ENCODE measurements at places on chromosomes 12 and 14.
A peak's percentile ranks its signal among the peaks of the same experiment; 100 is the strongest.

DNA sequence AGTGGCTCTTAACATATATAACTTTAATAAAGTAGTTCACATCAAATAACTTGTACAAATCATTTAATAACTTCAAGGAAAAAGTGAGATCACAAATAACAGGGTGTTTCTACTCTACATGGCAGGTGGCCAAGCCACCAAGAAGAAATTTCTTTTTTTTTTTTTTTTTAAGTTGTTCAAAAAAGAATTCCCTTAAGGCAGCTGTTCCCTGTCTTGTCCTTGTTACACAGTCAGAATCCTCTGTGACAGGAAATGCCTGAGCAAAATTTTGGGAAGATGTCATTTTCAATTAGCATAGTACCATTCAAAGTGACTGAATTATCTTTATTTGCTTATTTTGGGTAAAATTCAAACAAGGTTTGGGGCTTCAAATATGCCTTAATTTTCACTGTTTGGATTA, 79.4 kb downstream of the LIN7A start:
- no peak for DNase-seq
- peaks cover 32% of the 10 kb centered on the region for H3K4me1 ChIP-seq
- H3K27me3 ChIP-seq: no peaks in the 10 kb centered on the region
- no peak overlapping the region for H3K4me3 ChIP-seq
- no peaks in the 10 kb centered on the region for H3K36me3 ChIP-seq
- no peak overlapping the region for H3K27ac ChIP-seq

- H3K27me3 ChIP-seq: no peaks in the 10 kb centered on the region
- no peak overlapping the region for H3K4me3 ChIP-seq
- H3K36me3 ChIP-seq: peaks cover 7% of the 10 kb centered on the region
- no peak overlapping the region for H3K27ac ChIP-seq
- peaks cover 12% of the 10 kb centered on the region for H3K4me1 ChIP-seq
Observed at GRCh38 chr12:112314981-112315380, 67.2 kb downstream of the HECTD4 start.

DNA sequence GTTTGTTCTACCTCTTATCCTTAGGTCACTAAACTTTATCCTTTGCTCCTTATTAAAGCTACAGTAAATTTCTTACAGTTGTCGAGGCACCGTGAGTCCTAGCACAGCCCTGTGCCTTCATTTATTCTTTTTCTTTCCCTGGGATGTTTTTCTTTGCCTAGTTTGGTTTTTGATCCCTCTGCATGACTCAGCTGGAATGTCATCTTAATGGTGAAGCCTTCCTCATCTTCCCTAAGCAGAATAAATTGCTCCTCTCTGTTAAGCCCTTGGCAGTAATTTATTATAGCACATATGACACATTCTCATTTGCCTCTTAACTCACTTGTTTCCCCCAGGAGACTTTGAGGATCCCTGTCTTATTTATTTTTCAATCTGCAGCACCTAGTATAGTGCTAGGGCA, 16.6 kb downstream of the ACTR10 start:
- DNase-seq: no peak
- peaks cover 25% of the 10 kb centered on the region for H3K36me3 ChIP-seq
- H3K27me3 ChIP-seq: no peaks in the 10 kb centered on the region
- peaks cover 17% of the 10 kb centered on the region for H3K4me1 ChIP-seq

- H3K27me3 ChIP-seq: peaks cover 3% of the 10 kb centered on the region
- H3K4me3 ChIP-seq: no peak overlapping the region
- H3K36me3 ChIP-seq: no peaks in the 10 kb centered on the region
- no peaks in the 10 kb centered on the region for H3K4me1 ChIP-seq
- no peak for DNase-seq
- no peak overlapping the region for H3K27ac ChIP-seq
Observed at GRCh38 chr12:5258498-5258897, 173.4 kb upstream of the NTF3 start.

- H3K36me3 ChIP-seq: peaks cover 12% of the 10 kb centered on the region
- H3K4me3 ChIP-seq: no peak overlapping the region
- H3K27ac ChIP-seq: no peak overlapping the region
- no peak for DNase-seq
Observed at GRCh38 chr12:62766496-62766895, 168.5 kb downstream of the PPM1H start.

- H3K4me3 ChIP-seq: no peak overlapping the region
- no peak for DNase-seq
- H3K27me3 ChIP-seq: peaks cover 4% of the 10 kb centered on the region
- H3K27ac ChIP-seq: no peak overlapping the region
- peaks cover 5% of the 10 kb centered on the region for H3K36me3 ChIP-seq
- no peaks in the 10 kb centered on the region for H3K4me1 ChIP-seq
Observed at GRCh38 chr12:85301051-85301450, 21.0 kb downstream of the ALX1 start.

DNA sequence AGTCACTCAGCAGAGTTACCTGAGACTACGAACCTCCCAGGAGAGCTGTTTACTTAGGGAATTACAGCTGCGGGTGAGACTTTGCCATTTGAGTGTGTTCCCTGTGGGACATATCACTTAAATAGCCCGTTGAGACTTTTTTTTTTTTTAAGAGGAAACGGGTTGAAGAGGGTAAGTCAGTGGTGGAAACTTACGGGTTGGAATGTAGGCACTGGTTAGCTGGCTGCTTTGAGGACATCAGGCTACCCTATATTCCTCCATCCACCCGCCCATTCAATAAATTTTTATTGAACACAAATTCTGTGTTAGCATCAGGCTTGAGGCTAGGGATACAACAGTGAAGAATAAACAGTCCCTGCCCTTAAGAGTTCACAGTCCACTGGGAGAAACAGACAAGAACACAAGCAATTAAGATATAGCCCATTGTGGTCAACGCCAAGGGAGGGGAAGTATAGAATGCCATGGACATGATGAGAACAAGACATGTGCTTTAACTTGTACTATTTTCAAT, 88.1 kb upstream of the CPSF6 start:
- H3K27ac ChIP-seq: no peak overlapping the region
- no peak overlapping the region for H3K4me3 ChIP-seq
- no peaks in the 10 kb centered on the region for H3K27me3 ChIP-seq
- no peak for DNase-seq
- no peaks in the 10 kb centered on the region for H3K36me3 ChIP-seq

GRCh38 chr14:61300754-61301153, 19.6 kb upstream of the TMEM30B start:
- no peaks in the 10 kb centered on the region for H3K27me3 ChIP-seq
- DNase-seq: no peak
- H3K4me3 ChIP-seq: no peak overlapping the region
- peaks cover 7% of the 10 kb centered on the region for H3K4me1 ChIP-seq
- H3K36me3 ChIP-seq: peaks cover 6% of the 10 kb centered on the region

- H3K27me3 ChIP-seq: no peaks in the 10 kb centered on the region
- H3K4me3 ChIP-seq: no peak overlapping the region
- no peak for DNase-seq
Observed at GRCh38 chr12:90261283-90261682, 552.6 kb upstream of the ATP2B1 start.

DNA sequence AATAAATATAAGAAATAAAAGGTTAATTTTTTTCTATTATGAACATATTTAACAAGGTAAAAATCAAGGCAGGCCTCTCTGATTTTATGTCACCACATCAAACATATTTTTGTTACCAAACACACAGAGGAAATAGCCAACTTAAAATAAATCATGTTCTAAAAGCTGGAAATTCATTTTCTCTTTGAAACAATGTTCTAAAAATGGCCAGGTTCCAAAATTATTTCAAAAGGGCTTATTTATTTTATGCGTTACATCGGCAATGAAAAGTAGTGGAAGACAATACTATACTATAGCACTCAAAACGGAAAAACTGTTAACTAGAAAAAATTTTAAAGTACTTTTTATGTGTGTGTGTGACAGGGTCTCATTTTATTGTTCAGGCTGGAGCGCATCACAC, 24.0 kb upstream of the RASSF8 start:
- H3K36me3 ChIP-seq: no peaks in the 10 kb centered on the region
- H3K4me1 ChIP-seq: peaks cover 11% of the 10 kb centered on the region
- H3K27ac ChIP-seq: no peak overlapping the region

GRCh38 chr12:42469355-42470175, 120.0 kb downstream of the PRICKLE1 start:
- peaks cover 29% of the 10 kb centered on the region for H3K36me3 ChIP-seq
- H3K4me1 ChIP-seq: peaks cover 60% of the 10 kb centered on the region
- H3K4me3 ChIP-seq: no peak overlapping the region
- H3K27me3 ChIP-seq: no peaks in the 10 kb centered on the region
- DNase-seq: no peak
- H3K27ac ChIP-seq: peak overlapping the region; percentile 78

GRCh38 chr12:113142173-113142885, 6.8 kb upstream of the RASAL1 start:
- no peaks in the 10 kb centered on the region for H3K36me3 ChIP-seq
- H3K27ac ChIP-seq: no peak overlapping the region
- H3K4me1 ChIP-seq: no peaks in the 10 kb centered on the region

DNA sequence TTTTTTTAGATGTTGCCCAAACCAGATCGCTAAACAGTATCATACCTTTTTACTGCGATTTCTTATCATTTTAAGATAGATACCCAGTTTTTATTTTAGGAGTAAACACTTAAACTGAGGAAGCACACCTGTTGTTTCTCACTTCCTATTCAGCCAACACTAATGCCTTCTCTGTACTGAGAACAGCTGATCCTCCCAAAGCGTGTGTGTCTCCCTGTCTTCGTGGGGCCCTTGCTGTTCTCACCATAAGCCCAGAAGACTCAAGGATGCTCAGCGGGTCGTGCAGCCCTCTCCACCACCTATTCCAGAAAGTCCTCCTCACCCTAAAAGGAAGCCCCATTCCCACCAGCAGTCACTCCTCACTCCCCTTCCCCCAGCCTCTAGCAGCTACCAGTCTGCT, 14.8 kb downstream of the PPP2R5C start:
- no peak overlapping the region for H3K27ac ChIP-seq
- no peak for DNase-seq
- peaks cover 8% of the 10 kb centered on the region for H3K27me3 ChIP-seq
- H3K36me3 ChIP-seq: peaks cover 4% of the 10 kb centered on the region
- H3K4me3 ChIP-seq: no peak overlapping the region
- H3K4me1 ChIP-seq: peaks cover 8% of the 10 kb centered on the region

- DNase-seq: no peak
- H3K27me3 ChIP-seq: no peaks in the 10 kb centered on the region
- no peak overlapping the region for H3K4me3 ChIP-seq
- H3K36me3 ChIP-seq: peaks cover 5% of the 10 kb centered on the region
- H3K4me1 ChIP-seq: no peaks in the 10 kb centered on the region
Observed at GRCh38 chr12:69916544-69917235, 91.7 kb downstream of the MYRFL start.

DNA sequence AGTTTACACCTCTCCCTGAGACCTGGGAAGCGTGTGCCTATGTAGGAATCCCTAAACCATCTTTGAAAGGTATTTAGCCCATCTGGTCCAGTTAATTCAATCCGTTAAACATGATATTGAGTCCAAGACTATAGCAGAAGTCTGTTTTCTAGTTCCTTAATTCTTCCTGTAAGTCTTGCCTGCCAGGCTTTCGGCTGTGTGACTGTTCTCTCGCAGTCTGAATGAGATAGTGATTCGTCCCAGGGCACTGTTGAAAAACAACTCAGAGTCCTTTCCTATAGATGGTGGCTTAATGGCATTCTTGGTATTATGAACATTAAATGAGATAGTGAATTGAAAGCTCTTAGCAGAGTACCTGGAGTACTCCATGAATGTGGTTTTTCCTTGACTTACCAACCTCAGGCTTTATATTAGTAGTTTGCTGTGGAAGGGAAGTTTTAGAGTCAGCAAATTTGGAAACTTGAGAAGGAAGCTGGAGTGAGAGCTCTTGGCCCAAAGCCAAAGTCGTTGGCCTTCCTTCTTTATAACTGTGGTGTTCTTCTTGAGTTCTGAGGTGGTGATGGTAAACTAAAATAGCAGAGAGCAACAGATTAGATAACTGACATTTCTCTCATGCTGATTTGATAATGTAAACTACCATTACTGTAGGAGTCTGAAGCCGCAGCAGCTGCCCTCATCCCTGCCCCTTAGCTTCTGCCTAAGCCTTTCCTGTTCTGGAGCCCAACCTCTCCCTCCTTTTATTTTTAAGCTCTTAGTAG, 76.5 kb downstream of the TGFB3 start:
- no peak for DNase-seq
- H3K27ac ChIP-seq: peak overlapping the region; percentile 67
- H3K36me3 ChIP-seq: peaks cover 5% of the 10 kb centered on the region
- H3K4me1 ChIP-seq: peaks cover 38% of the 10 kb centered on the region
- H3K4me3 ChIP-seq: no peak overlapping the region

DNA sequence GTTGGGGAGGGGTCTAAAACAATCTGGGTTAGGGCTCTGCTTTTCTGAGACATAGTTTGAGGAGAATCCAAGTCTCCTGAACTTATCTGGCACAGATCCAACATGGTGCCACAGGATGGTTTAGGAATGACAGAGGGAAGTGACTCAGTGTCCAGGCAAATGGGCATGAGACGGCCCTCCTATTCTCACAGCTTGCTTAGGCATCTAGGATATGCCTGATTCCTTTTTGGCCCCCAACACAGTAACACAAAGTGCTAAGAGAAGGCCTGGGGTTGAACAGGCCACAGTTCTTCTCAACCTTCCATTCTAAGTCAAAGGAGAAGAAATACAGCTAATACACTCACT, 117.7 kb downstream of the ZFP36L1 start:
- peaks cover 24% of the 10 kb centered on the region for H3K4me1 ChIP-seq
- no peak overlapping the region for H3K4me3 ChIP-seq
- H3K27ac ChIP-seq: no peak overlapping the region
- no peaks in the 10 kb centered on the region for H3K27me3 ChIP-seq
- no peaks in the 10 kb centered on the region for H3K36me3 ChIP-seq
- DNase-seq: no peak

DNA sequence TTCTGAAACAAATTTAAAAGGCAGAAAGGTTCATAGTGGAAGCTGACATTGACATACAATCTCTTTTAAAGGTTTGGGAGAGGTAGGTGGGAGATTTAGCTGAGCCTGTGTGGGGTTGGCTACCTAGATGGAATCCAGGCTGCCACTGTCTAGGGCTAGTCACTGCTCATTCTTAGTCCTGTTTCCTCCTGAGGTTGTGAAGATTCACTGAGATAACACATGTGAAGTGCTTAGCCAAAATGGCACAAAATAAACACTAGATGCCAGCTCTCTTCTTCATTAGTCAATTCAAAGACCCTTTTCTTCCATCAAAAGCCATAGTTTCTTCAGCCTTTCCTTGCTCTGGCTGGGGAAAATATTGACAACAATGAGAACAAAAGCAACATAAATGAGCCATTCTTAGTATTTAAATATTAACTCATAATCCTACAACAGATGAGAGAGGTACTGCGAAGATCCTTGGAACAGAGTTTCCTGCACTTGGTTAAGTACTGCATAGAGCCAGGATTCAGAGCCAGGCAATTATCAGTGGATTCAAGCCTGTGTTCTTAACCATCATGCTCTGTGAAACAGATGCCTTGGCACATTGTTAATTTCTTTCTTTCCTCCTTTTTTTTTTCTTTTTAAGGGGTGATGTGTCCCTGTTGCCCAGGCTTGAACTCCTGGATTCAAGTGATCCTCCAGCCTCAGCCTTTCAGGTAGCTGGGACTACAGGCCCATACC, 3.5 kb downstream of the MYF6 start:
- DNase-seq: no peak
- no peak overlapping the region for H3K27ac ChIP-seq
- no peak overlapping the region for H3K4me3 ChIP-seq
- H3K36me3 ChIP-seq: peaks cover 4% of the 10 kb centered on the region
- peaks cover 50% of the 10 kb centered on the region for H3K27me3 ChIP-seq

GRCh38 chr12:13627536-13627935, 353.9 kb downstream of the GRIN2B start:
- DNase-seq: no peak
- no peak overlapping the region for H3K27ac ChIP-seq
- H3K27me3 ChIP-seq: peaks cover 4% of the 10 kb centered on the region
- H3K36me3 ChIP-seq: no peaks in the 10 kb centered on the region

All from chondrocyte (in vitro differentiated cells).